Adrenal gland (tissue), 19 donors: ENCODE measurements at places on chromosomes 4 and X. TPM values are rescaled to one million over a fixed set of nuclear protein-coding genes. Genes with fewer than 3 reads are reported as not detected.

DNA sequence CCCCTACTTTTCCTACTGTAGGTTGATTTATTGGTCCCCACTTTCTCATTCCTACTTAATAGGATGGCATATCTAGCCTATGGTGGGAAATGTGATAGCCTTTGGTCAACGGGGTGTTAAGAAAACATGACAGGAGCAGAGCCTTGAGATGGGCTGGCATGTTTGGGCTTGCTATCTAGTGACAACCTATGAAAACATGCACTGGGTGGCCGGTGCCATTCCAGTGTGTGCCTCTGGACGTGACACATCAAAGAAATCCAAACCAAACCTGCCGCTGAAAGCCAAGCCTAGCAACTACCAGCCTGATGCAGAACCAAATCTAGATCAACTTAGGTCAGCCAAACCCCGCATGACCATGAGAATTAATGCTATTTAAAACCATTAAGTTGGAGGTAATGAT is 317.6 kb downstream of the DMD start:
- no peak overlapping the region for H3K4me3 ChIP-seq
- no peak for DNase-seq
- H3K36me3 ChIP-seq: no peaks in the 10 kb centered on the region
- no peaks in the 10 kb centered on the region for H3K27me3 ChIP-seq
- no peaks in the 10 kb centered on the region for H3K4me1 ChIP-seq

DNA sequence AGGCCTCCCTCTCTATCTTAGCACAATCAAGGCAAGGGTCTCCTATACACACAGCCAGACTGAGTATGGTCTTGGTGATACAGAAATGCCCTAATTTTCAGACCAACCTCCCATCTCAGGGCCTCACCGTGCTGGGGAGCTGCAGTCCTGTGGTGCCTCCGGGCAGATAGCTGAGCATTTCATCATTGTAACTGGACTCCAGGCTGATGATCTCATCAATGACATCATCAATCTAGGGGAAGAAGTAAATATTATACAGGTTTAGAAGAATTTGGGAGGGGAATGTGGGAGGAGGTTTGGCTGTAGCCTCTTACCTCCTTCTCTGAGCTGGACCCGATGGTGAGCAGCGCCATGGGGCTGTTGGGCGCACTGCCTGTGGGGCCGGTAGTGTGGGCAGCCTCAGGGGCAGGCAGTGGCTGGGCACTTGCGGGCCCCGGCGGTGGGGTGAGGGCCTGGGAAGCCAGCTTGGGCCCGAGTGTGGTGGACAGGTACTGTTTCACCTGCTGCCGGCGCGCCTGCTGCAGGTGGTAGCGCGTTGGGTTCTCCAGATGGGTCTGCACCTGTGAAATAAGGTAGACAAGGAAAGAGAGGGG is 5.2 kb downstream of the TFE3 start:
- H3K4me1 ChIP-seq: peaks cover 14% of the 10 kb centered on the region
- H3K27ac ChIP-seq: peak overlapping the region; percentile 99
- DNase-seq: no peak
- H3K36me3 ChIP-seq: peaks cover 50% of the 10 kb centered on the region

DNA sequence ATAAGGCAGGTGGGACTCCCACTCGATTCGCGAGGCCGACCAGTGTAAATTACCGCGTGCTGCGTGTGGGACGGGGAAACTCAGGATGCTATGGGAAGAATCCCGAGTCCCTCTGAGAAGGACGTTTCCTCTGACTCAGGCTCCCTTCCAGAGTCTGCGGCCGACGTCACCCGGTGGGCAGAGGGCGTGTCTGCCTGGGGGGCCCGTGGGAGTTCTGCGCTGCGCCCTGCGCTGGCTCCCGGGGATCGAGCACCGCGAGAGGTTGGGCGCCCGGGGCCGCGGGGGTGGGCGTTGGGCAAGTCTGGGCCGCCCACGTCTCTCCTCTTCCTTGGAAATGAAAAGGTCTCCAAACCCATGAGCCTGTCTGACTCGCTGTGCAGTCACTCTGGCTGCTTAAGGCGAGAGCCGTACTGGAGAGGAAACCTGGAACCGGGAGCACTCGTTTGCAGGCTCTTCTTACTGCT is 568 bp downstream of the NIPAL1 start:
- peak; percentile 71 for DNase-seq
- H3K4me3 ChIP-seq: peak overlapping the region; percentile 55
- H3K27ac ChIP-seq: no peak overlapping the region
- H3K36me3 ChIP-seq: no peaks in the 10 kb centered on the region
- no peaks in the 10 kb centered on the region for H3K27me3 ChIP-seq

GRCh38 chrX:36214924-36215323 is 295.4 kb downstream of the CFAP47 start:
- no peak overlapping the region for H3K27ac ChIP-seq
- H3K4me1 ChIP-seq: no peaks in the 10 kb centered on the region
- no peak overlapping the region for H3K4me3 ChIP-seq
- DNase-seq: no peak
- H3K36me3 ChIP-seq: no peaks in the 10 kb centered on the region

DNA sequence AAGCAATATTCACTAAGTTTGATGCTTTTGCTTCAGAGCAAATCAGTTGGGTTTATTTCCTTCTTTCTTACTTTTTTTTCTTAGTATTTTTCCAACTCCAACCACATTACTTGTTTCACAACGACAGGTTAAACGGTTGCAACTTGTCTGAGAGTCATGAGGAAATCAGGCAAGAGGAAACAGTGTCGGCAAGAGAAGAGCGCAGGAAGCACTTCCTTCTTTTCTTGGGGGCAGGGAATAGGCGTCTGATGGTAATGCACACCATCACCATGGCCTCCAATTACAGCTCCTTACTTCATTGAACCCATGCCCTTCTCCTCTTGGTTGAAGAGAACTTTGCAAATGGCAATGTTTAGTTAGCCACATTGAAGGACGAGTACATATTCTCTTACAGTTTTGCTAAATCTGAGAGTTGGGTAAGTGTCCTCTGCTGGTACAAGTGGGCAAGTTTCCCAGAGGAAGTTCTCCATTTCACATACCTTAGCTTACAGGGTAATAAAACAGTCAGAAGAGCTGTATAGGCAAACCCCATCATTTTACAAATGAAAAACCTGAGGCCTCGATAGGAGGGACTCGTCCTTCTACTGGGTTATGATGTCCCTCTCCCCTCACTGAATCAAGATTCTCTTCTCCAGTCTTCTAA is 8.3 kb upstream of the CXCL8 start:
- no peak overlapping the region for H3K4me3 ChIP-seq
- no peaks in the 10 kb centered on the region for H3K27me3 ChIP-seq
- peak overlapping the region; percentile 26 for H3K27ac ChIP-seq
- no peaks in the 10 kb centered on the region for H3K4me1 ChIP-seq
- DNase-seq: peak; percentile 35

DNA sequence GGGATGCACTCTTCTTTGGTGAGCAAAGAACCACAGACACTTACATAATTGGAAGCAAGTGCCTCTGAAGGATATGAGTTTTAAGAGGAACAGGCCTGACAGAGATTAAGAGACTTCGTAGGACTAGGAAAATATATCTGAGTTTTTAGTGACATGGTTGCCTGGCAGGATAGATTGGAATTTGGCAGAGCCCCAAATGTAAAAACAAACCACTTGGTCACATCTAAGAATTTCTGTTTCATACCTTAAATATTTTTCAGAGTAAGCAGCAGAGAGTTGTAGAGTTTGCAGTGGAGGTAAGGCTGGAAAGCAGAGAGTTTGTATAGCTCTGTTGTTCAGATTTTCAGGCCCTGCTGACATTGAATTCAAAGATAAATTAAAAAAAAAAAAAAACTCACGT is 150.1 kb upstream of the MAGEB2 start:
- no peak overlapping the region for H3K27ac ChIP-seq
- no peaks in the 10 kb centered on the region for H3K36me3 ChIP-seq
- DNase-seq: no peak
- H3K27me3 ChIP-seq: peaks cover 9% of the 10 kb centered on the region
- H3K4me3 ChIP-seq: no peak overlapping the region

DNA sequence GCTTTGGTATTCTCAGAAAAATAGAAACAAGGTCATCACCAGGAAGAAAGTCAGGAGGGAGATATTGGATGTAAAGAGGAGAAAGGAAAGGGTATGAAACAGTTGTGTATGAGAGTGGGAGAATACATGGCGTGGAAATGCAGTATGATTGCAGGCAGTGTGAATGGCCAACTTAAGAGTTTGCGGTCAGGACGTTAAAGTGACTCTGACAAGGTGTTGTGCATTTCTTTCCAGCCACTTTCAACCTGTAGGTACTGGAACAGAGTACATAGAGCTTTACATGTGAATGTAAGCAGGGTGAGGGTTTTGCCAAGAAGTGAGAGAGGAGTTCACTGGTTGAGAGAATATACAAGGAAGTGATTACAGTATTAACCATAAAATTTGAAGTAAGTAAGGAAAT is 15.7 kb downstream of the ATP10D start:
- H3K4me3 ChIP-seq: no peak overlapping the region
- no peaks in the 10 kb centered on the region for H3K27me3 ChIP-seq
- H3K4me1 ChIP-seq: peaks cover 11% of the 10 kb centered on the region
- no peak for DNase-seq
- no peaks in the 10 kb centered on the region for H3K36me3 ChIP-seq

DNA sequence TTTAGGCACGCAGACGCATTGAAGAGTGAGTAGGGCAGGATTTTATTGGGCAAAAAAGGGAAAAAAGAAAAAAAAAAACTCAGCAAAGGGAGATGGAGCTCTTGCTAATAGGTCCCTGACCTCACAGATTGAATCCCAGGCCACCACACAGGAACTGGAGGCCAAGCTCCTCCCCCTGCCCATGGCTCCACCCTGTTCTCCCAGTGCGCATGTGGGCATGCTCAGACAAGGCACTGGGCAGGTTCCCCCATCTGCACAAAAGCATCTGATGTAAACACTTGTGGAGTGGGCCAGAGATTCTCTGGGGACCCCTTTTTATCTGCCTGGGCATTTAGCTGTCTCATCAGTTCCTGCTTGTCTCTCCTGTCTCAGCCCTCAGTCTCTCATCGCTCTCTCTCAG is 9.5 kb downstream of the FRMD7 start:
- H3K4me1 ChIP-seq: no peaks in the 10 kb centered on the region
- no peak for DNase-seq
- H3K27me3 ChIP-seq: no peaks in the 10 kb centered on the region
- H3K27ac ChIP-seq: no peak overlapping the region
- H3K4me3 ChIP-seq: no peak overlapping the region

GRCh38 chr4:41703785-41704184 is 44.7 kb downstream of the PHOX2B start:
- H3K36me3 ChIP-seq: no peaks in the 10 kb centered on the region
- no peak overlapping the region for H3K27ac ChIP-seq
- no peak overlapping the region for H3K4me3 ChIP-seq
- H3K27me3 ChIP-seq: no peaks in the 10 kb centered on the region
- H3K4me1 ChIP-seq: no peaks in the 10 kb centered on the region
- DNase-seq: no peak

DNA sequence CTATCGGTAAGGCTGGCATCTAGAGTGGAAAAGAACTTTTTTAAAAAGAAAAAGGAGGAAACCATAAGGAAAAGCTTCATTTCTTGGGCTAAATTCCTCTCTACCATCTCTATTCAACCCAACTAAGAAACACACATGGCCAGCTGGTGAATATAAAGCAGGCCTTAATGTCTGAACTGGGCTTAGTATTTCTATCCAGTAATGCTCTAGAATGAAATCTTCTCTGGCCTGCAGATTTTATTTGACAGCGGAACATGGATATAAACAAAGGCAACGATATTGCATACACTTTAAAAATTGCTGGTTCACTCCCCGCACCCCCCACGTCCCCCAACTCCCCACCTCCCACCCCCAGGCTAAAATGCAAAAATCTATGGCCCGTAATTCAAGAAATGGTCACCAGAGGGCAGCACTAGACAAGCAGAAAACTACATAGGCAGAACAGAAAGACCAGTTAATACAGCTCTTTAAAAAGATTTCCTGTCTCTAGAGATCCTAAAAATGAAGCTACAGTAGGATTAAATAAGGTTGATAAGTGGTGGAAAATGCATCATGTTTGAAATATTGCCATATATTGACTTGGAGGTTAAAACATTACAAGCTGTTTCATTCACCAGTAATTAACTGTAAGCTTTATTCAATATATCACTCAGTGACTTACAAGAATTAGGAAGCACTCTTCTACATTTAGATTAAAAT is 155.2 kb upstream of the GALNT7 start:
- H3K27ac ChIP-seq: no peak overlapping the region
- H3K27me3 ChIP-seq: no peaks in the 10 kb centered on the region
- H3K4me3 ChIP-seq: no peak overlapping the region
- H3K36me3 ChIP-seq: no peaks in the 10 kb centered on the region
- DNase-seq: peak; percentile 73
- peaks cover 6% of the 10 kb centered on the region for H3K4me1 ChIP-seq

DNA sequence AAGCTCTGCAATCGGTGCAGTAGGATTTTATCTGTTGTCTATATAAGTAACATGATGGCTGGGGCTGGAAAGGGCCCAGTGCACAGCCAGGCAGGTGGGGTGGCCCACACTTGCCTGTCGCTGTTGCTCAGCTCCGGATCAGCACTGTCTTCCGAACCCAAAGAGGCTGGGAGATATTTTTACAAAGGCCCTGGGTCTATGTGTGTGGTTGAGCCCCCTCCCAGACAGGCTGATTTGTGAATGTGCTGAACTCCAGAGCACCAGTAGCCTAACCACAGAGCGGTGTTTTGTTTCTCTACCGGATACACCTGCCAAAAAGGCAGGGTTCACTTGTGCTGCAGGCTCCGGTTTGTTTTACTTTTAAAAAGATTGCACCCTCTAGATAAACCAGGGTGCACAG is 33.5 kb upstream of the CHRNA9 start:
- DNase-seq: no peak
- no peaks in the 10 kb centered on the region for H3K36me3 ChIP-seq
- no peaks in the 10 kb centered on the region for H3K27me3 ChIP-seq
- H3K4me1 ChIP-seq: no peaks in the 10 kb centered on the region

GRCh38 chrX:18441780-18442367 is 16.5 kb downstream of the CDKL5 start:
- DNase-seq: no peak
- no peaks in the 10 kb centered on the region for H3K27me3 ChIP-seq
- no peaks in the 10 kb centered on the region for H3K36me3 ChIP-seq
- H3K4me1 ChIP-seq: no peaks in the 10 kb centered on the region
- H3K4me3 ChIP-seq: no peak overlapping the region

- H3K4me1 ChIP-seq: no peaks in the 10 kb centered on the region
- H3K27ac ChIP-seq: no peak overlapping the region
- peaks cover 10% of the 10 kb centered on the region for H3K27me3 ChIP-seq
Observed at GRCh38 chrX:96407981-96408380, 276.7 kb upstream of the DIAPH2 start.

Gene MSX1
- 1.8 TPM for polyA plus RNA-seq

Gene EXOC1L
- not detected for polyA plus RNA-seq

Gene SPIN2A
- 0.91 TPM for polyA plus RNA-seq

Gene ARR3
- polyA plus RNA-seq: not detected

Gene LDOC1
- 54.1 TPM for polyA plus RNA-seq
